ENCODE measurements at places on chromosomes 1 and 21. TPM values are rescaled to one million over a fixed set of nuclear protein-coding genes. Genes with fewer than 3 reads are reported as not detected.

The OXCT2 gene
- total RNA-seq, result 0.82 TPM

The DHCR24 gene
- total RNA-seq, result 187 TPM

- no peak overlapping the region for H3K27ac ChIP-seq
- peaks cover 4% of the 10 kb centered on the region for H3K36me3 ChIP-seq
- DNase-seq, result no peak
- peak overlapping the region; percentile 72 for H3K4me3 ChIP-seq
- peaks cover 51% of the 10 kb centered on the region for H3K27me3 ChIP-seq
Measured at GRCh38 chr1:85047472-85048295, 616 bp downstream of the MCOLN3 start.

DNA sequence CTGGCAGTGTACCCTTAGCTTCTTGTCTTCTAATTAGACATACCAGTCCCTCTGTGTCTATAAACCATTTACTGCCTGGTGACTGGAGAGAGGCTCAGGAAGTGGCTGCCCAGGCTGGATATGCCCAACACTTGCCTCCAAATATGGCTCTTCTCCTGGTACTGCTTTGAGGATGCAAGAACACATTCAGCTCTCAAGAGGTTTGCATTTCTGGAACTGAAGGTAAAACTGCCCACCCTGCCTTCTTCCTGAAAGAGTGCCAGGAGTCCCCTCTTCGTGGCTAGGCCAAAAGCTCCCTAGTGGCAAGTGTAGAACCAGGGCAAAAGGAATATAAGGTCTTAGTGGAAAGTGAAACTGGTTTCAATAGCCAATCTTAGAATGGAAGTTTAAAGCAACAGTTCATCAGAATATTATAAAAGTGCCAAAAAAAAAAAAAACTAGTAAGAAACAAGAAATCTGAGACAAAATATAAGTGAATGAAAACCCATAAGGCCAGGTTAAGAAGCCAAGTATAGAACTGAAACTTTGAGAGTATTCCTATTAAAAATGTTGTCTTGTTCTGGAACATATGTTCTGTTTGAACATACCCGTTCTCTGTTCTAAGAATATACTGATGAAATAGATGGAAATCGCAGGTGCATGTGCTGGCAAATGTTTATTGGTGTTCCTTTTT lies 77.2 kb upstream of the CTTNBP2NL start:
- H3K4me3 ChIP-seq, result no peak overlapping the region
- DNase-seq, result no peak
- no peak overlapping the region for H3K27ac ChIP-seq
- no peaks in the 10 kb centered on the region for H3K36me3 ChIP-seq
- H3K4me1 ChIP-seq, result no peaks in the 10 kb centered on the region

GRCh38 chr1:204265665-204266064 lies 51.9 kb upstream of the GOLT1A start:
- no peaks in the 10 kb centered on the region for H3K4me1 ChIP-seq
- no peak overlapping the region for H3K4me3 ChIP-seq
- H3K27me3 ChIP-seq, result peaks cover 4% of the 10 kb centered on the region
- no peak for DNase-seq
